LoVo (cell line): ENCODE measurements at places on chromosomes 11 and 22.
A peak's percentile ranks its signal among the peaks of the same experiment; 100 is the strongest.

GRCh38 chr22:47810505-47811500, 1048.4 kb downstream of the TBC1D22A start:
- no peak for DNase-seq

DNA sequence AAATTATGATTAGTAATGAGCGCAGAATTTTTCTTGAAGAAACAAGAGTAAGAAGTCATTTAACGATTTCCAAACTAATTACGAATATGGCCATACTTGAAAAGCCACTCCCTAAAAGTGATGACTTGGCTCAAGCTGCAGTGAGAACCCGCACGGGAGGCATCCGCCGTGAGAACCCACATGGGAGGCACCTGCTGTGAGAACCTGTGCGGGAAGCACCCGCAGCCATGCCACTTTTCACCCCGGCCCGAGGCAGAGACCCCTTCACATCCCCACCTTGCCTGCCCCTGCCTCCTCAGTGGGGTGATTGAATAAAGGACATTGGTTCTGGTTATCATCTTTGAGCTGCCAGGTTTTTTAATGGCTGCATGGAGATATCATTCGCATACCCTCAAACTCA, 89.7 kb downstream of the BRD1 start:
- no peak for DNase-seq

DNA sequence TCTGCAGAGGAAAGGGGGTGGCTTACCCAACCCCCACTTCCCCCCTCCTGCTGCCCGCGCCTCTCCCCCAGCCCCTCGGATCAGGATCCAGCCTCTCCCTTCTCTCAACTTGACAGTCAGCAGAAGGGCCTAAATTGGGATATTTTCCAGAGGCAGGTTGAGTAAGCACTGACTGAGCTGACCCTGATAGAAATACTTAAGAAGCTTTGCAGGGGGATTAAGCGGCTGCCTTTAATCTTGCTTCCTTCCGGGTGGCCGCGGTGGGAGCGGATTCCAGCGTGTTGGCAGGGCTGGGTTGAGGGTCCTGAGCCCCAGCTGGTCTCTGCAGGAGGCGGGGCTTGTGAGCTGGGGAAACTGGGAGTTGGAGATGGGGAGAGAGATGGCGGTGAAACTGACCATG, 445.2 kb downstream of the NTM start:
- DNase-seq, result no peak

DNA sequence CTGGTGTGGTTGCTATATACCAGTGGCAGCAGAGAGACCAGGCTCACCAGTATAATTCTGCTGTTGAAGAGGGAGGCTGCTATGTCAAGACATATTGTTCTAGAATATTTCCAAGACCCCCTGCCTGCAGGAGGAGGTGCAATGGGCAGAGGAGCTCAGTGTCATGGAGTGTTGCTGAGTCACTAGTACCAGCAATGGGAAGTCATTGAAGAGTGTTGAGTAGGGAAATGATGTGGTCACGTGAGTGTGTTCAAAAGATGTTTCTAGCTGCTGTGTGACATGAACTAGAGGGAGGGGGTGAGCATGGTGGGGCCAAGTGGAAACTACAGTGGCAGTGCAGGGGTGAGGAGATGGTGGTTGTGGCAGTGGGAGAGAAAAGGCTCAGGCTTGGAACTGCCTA, 76.3 kb upstream of the BIRC3 start:
- DNase-seq, result no peak

- no peak for DNase-seq
These were observed 1.2 kb downstream of the DDX6 start for GRCh38 chr11:118789501-118790356.

GRCh38 chr11:63560506-63561180, 2.5 kb downstream of the PLAAT2 start:
- DNase-seq, result peak; percentile 48

GRCh38 chr22:28115426-28115825, 196.4 kb upstream of the PITPNB start:
- no peak for DNase-seq

GRCh38 chr22:42622061-42622710, 7.5 kb upstream of the POLDIP3 start:
- no peak for DNase-seq

- no peak for DNase-seq
These were observed 1048.4 kb downstream of the BRD1 start for GRCh38 chr22:48779211-48779643.

GRCh38 chr22:27391092-27391770, 410.3 kb downstream of the MN1 start:
- DNase-seq, result no peak

DNA sequence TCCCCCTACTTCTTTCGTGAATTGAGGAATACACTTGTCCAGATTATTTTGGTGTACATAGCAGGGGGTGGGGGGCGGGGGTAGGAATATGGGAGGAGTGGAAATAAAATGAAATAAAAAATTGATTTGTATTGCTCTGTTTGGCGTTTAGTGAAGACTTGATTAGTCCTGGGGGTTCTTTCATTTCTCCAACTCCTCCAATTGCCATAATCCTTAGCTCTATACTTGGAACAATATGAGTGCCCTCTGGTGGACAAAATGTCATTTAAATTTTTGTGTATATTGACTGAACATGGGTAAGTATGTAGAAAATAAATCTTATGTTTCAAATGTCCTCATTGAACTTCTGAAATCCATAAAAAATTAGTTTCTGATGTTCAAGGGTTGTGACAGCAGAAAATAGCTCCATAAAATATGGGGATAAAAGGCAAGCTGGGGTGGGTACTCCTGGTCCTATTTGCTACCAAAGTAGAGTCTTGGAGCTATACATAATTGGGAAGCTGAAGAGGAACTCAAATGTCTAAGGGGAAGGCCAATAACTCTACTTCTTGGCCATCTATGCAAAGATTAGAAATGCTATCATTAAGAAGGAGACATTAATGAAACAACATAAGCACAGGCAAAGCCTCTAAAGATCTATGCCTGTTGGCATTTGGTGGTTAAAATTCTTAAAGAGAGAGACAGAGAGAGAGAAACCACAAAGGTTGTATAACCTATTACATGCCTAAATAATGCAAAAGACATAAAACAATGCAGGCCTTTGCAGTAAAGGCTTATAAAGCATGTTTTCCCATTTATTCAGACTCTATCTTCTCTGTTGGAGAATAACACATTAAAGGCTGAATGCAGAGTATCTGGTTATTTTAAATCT, 421.6 kb downstream of the METTL15 start:
- peak; percentile 63 for DNase-seq

DNA sequence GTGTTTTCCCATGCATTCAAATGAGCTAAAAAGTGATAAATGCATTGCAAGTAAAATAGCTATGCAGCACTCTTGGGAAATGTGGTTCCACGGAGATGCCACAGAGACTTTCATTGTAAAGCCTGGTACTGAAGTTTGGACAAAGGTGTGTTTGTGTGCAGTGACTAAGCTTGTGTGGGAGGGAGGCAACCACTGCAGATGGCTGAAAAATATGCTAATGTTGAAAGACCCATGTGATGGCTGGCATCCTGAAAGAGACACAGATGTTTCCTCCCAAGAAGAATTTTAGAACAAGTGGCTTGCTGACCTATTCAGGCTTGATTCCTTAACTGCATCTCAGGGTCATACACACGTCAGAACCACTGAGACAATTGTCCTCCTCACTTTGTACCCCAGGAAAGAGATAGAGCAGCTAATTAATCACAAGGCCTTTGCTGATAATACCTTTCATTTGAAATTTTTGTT, 73.8 kb downstream of the FAM76B start:
- DNase-seq, result no peak

GRCh38 chr11:84383576-84383975, 1097.4 kb upstream of the CCDC90B start:
- no peak for DNase-seq

DNA sequence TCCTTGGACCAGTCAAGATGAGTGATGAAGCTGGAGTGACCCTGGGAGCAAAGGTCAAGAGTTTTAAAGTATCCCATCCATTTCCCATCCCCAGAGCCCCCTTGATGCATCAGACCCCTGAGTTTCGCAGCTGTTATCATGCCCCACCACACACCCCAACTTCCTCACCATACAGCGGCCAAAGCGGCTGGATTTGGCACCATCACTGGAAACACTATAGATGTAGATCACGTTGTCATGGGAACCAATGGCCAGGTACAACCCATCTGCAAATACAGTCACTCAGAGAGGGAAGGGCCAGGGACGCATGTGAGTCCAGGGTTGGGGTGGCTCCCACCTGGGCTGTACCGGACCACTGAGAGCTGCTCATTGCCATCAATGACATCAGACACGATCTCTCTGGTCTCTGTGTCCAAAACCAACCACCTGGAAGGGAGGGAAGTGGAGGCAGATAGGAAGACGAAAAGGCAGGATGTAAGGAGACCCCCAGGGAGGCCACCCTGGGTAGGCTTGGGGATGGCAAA, 2.2 kb upstream of the MTA2 start:
- no peak for DNase-seq

DNA sequence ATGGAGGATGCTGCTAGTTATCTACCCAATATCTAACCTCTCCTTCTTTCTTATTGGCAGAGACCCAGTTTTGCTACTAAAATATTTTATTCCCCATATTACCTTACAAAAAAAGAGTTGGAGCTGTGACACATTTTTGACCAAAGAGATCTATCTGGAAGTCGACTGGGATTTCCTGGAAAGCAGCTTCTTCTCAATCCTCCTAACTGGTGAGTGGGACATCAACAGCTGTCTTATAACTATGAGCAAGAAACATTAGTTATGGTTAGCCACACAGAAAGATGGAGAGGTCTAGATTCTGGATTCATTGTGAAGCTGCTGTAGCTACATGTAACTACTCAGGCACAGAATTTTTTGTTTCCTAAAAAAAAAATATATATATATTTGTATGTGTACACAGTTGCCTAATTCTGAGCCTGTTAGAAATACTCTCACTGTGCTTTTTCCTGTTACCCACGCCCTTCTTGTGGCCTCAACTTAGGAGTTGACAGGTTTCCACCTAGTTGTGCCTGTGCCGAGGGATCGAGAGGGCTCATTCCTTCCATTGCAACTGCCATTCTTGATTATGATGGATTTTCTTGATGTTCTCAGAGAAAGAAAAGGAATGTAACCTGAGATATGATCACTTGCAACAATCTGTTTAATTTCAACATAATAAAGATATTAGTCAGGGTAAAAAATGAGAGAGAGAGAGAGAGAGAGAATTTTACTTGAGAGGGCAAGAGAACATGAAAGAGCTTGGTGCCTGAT, 142.0 kb downstream of the SLC17A6 start:
- no peak for DNase-seq

- no peak for DNase-seq
These were observed 111.6 kb downstream of the SIK3 start for GRCh38 chr11:116986521-116987105.

GRCh38 chr11:17443926-17444690, 32.5 kb downstream of the ABCC8 start:
- no peak for DNase-seq

DNA sequence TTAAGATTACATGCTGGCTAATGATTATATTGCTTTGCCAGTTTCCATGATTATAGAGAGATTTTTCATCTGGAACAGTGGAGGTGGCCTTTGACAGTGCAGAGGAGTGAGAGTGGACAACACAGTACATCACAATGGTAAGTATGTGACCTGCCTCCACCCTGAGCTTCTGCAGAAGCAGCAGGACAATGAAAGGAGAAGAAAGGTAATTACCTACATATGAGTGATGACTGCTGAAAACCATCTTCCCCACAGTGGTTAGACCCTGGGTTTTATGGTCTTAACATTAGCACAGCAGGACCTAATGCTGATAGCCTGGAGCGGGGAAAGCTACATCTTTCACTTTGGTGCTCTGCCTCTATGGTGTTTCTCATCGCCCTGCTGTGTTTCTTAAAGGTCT, 454.7 kb upstream of the DDI1 start:
- no peak for DNase-seq

DNA sequence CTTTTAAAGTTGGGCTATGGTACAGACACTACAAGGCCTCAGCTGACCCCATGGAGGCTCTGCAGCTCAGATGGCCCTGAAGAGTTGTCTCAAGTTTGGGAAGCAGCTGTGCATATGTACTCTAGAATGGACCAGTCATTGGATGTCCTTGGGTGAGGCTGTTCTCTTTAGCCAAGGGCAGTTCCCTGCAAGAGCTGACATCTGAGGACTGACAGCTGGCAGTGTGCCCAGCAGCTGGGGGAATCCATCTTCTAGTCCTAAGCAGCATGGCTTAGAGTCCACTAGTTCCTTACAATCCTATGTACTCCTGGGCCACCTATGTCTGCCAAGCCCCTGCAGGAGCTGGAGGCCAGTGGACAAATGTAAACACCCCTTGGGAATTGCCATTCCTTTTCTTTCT, 76.5 kb downstream of the C11orf91 start:
- no peak for DNase-seq

DNA sequence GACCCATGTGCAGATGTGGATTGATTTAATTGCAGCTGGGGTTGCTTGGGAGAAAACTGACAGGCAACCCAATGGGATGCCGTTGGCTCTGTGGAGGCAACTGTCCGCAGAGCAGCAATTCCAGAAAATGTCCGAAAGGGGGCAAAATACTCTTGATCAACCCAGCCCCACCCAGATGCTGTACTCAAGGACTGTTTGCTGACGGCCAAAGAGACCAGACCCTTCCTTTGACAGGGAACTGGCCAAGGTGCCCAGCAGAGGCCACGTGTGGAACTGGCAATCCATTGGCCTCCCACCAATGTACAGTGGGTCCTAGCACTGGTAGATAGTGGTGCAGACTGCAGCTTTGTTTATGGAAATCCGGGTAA, 29.7 kb upstream of the KCNA4 start:
- DNase-seq, result no peak

GRCh38 chr11:2289350-2289749, 12.4 kb downstream of the C11orf21 start:
- no peak for DNase-seq

- DNase-seq, result no peak
These were observed 5.3 kb downstream of the CFL1 start for GRCh38 chr11:65852508-65853245.

GRCh38 chr11:61737131-61737530, 15.3 kb upstream of the MYRF start:
- no peak for DNase-seq

- no peak for DNase-seq
These were observed 517.9 kb downstream of the NTM start for GRCh38 chr11:131888230-131888855.

GRCh38 chr11:94926271-94926625, 47.1 kb downstream of the CWC15 start:
- no peak for DNase-seq

- no peak for DNase-seq
These were observed 10.1 kb downstream of the DGCR8 start for GRCh38 chr22:20089977-20090729.

GRCh38 chr11:60396799-60397198, 540 bp downstream of the MS4A14 start:
- DNase-seq, result no peak
